ENCODE measurements at places on chromosomes 2 and 18.

DNA sequence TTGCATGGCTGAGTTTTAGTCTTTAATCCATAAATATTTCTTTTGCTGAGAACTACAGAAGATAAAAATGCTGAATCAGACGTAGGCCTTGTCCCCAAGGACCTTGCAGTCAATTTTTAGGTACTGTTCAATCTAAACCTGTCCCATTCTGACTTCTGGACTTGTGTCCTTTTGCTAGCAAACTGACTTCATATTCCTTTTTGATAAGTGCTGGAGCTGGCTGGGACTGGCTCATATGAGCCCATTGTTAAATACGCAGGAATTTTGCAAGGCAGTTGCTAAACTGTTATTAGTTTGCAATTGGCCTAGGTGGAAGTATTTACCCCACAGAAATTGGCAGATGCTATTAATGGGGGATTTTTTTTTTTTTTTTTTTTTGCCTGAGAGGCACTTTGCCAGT is 941.4 kb downstream of the DCC start:
- no peak for DNase-seq

GRCh38 chr18:28175930-28176697 is 816 bp downstream of the CDH2 start:
- peak; percentile 48 for DNase-seq

GRCh38 chr18:570697-571096 is 9.5 kb upstream of the CETN1 start:
- no peak for DNase-seq

DNA sequence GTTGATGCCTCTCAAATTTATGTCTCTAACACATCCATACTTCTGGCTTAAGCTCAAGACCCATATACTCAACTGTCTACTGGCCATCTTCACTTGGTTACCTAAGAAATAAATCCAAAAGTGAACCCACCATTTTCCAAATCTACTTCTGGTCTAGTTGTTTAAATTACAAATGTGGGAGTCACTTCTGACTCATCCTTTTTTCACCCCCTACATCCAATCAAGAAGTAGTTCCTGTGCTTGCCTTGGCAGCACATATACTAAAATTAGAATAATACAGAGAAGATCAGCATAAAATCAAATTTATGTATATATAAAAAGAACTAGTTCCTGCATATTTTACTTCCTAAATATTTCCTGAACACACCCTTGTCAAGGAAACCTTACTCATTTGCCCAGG is 53.6 kb downstream of the STRN start:
- peak; percentile 66 for DNase-seq

- DNase-seq: no peak
These were observed 71.4 kb upstream of the OTOS start for GRCh38 chr2:240211598-240212424.
